Stimulated activated CD4-positive, alpha-beta T cell treated with anti-CD3 and anti-CD28 coated beads, Interleukin-15, amount 100 ng/mL, for 48 hours (primary cell): ENCODE measurements at places on chromosomes 13 and 19.

GRCh38 chr13:23639674-23640073, 69.5 kb downstream of the TNFRSF19 start:
- DNase-seq = no peak

DNA sequence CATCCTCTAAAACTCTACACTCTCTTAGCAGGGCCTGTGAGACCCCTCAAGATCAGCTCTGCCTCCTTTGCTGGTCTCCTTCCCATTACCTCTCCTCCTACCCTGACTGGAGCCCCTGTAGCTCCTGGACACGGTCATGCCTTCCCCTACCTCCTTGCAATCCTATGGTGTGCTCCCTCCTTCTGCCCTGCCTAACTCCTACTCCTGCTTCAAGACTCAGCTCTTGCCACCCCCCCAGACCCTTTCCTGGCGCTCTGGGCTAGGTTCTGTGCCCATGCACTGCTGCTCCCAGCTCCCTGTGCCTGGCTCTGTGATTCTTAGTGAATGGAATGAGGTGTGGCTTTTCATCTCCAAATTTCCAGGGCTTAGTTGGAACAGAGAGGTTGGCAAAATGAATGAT, 28.0 kb upstream of the TPTE2 start:
- no peak for DNase-seq

DNA sequence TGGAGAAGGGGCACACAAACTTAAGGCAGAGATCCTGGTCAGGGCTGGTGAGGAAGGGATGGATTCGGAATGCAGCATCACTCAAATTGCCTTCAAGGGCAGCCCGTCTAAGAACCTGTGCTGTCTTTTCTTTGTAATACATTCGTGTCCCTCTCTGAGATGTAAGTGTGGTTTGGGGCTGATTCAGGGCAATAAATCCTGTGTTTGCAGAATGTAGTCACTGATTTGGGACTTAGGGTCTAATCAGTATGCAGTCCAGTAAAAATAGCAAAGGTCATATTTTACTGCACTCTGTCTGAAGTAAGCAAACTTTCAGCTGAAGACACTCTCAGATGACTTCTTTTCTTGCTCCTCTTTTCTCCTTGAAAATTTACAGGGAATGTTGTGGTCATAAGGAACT, 93.8 kb upstream of the C1QTNF9B start:
- no peak for DNase-seq

DNA sequence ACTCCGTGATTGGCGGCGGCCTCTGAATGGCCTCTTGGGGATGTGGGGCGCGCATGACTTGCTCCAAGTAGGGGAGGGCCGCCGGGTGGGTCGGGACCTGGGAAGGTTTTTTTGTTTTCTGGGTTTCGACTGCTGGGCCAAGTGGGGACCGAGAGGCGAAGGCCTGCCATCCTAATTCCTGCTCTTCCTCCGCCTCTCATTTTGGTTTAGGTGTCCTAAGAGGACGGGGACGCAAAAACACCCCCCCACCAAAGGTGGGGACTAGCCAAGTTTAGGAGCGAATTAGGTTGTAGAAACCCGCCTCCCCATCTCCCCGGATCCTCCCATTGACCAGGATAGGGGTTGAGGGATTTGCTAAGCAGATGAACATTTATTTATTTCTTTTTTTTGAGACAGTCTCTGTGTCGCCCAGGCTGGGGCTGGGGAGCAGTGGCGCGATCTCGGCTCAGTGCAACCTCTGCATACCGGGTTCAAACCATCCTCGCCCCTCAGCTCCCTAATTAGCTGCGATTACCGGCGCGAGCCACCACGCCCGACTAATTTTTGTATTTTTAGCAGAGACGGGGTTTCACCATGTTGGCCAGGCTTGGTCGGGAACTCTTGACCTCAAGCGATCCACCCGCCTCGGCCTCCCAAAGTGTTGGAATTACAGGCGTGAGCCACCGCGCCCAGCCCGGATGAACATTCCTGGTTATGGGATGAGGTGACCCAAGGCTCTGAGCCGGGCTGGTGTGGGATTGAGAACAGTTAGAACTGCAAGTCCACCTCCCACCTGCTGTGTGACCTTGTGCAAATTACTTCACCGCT, 838 bp downstream of the PPP2R1A start:
- DNase-seq = no peak

GRCh38 chr13:29059800-29060199, 239.7 kb downstream of the MTUS2 start:
- DNase-seq = no peak

GRCh38 chr13:70297189-70297616, 189.0 kb upstream of the KLHL1 start:
- DNase-seq = no peak

DNA sequence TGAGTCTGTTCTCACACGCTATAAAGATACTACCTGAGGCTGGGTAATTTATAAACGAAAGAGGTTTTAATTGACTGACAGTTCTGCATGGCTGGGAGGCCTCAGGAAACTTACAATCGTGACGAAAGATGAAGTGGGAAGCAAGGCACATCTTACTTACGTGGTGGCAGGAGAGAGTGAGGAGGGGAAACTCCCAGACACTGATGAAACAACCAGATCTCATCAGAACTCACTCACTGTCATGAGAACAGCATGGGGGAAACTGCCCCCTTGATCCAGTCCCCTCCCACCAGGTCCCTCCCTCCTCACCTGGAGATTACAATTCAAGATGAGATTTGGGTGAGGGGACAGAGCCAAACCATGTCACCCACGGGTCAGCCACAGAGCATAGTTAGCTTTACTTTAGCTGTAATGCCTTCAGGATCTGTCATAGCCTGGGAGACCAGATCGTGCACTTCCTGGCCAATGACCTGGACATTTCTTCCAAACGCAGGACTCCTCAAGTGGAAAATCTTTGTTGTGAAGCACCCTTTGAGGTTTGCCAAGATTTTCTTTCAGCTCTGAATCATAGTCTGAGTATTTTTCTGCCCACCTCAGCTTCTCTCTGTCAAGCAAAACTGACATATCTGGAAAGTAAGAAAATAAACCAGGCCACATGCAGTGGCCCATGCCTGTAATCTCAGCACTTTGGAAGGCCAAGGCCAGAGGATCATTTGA, 25.2 kb upstream of the HIF3A start:
- DNase-seq = no peak

DNA sequence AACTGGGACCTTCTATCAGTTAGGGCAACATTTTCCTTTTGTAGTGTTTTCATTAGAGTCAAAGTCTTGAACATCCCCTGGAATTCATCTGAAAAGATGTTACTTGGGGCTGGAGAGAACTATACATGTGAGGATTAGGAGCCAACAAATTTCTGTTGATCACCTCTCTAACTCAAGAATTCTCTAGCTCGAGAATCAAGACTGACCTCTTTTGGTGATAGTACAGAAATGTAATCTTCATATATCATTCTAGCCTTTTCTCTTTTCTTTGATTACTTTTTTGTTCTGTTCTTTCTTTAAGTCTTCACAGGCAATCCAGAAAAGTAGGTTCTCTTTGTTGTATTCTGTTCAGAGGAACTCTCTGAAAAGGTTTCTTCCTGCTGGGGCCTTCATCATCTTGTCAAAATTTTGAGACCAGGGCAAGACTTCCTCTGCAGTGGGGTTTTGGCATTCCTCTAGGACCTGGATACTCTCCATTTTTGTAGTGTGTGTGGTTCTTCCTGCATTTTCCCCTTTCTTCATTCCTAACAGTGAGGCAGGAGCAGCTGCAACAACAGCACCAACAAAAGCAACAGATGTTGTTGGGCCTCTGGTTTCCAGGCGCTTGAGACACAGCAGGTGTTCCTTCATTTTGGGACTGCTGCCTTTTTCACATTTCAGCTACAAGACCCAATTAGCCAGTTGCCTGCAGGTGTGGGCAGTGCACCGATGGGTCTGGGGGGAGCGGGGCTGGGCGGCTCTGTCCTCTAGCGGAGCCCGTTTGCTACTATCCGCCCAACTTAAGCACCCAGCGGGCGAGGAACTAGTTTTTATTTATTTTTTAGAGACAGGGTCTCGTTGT, 26.2 kb downstream of the ELF1 start:
- DNase-seq = no peak

GRCh38 chr13:41263261-41263971, at the start of gene MTRF1:
TSS of gene MTRF1 (minus strand) at chr13:41263576. CDS start at chr13:41260907, 2,669 bp downstream.
- DNase-seq = peak; percentile 71

- DNase-seq = no peak
These were observed 12.7 kb upstream of the SERPINE3 start for GRCh38 chr13:51326777-51327176.

GRCh38 chr13:97506511-97506910, 72.5 kb downstream of the RAP2A start:
- DNase-seq = no peak

- DNase-seq = peak; percentile 44
These were observed 5.1 kb downstream of the EGLN2 start for GRCh38 chr19:40803857-40804782.

- no peak for DNase-seq
These were observed 6.5 kb downstream of the HIF3A start for GRCh38 chr19:46303322-46303690.

DNA sequence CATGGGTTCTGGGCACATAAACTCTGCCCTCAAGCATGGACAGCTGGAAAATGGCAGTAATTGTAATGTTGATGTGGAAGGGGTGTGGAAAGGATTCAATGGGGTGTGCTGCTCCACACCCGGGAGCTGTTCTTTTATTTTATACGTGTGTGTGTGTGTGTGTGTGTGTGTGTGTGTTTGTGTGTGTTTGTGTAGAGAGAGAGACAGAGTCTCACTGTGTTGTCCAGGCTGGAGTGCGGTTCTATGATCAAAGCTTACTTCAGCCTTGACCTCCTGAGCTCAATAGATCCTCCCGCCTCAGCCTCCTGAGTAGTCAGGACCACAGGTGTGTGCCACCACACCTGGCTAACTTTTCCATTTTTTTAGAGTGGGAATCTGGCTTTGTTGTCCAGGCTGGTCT, 2.8 kb downstream of the MRPS12 start:
- DNase-seq = no peak

DNA sequence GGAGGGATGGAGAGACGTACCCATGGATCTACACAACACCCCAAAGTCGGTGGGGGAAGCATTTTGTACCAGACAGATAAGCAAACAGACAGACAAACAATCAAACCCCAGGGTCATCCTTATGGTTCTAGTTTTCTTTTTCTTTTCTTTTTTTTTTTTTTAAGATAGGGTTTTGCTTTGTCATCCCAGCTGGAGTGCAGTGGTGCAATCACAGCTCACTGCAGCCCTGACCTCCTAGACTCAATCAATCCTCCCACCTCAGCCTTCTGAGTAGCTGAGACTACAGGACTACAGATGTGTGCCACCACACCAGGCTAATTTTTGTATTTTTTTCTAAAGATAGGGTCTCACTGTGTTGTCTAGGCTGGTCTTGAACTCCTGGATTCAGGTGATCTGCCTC, 17.9 kb upstream of the FBL start:
- no peak for DNase-seq

GRCh38 chr19:49774969-49775368, 8.2 kb downstream of the AP2A1 start:
- no peak for DNase-seq

DNA sequence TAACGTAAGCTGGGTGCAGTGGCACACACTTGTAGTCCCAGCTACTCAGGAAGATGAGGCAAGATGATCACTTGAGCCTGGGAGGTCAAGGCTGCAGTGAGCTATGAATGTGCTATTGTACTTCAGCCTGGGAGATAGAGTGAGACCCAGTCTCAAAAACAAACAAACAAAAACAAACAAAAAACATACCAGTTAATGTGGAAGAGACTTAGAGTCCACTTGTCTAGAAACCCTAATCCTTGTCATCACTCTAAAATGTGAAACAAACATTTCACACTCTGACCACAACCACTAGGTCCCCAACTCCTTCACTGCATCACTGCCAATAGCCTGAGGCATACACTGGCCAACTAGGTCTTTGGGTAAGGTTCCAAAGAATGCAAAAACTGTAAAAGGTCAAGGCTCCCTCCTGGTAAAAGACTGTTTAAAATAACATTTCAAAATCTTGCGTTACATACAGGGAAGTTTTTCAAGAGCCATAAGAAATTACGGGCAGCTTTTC, 28.6 kb upstream of the CYP2B6 start:
- DNase-seq = no peak

DNA sequence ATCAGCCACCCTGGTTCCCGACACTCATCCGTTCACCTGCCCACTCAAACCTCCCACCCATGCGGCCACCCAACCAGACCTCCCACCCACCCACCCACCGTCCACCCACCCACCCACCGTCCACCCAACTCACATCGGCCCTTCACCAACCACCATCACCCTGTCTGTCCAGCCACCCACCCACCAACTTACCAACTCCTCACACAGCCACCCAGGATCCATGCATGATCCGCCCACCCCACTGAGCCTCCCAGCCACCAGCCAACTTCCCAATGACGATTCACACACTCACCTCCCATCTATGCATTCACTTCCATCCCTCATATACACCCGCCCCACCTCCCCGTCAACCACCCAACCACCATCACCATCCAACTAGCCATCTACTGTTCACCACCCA, 4.3 kb downstream of the JOSD2 start:
- no peak for DNase-seq

DNA sequence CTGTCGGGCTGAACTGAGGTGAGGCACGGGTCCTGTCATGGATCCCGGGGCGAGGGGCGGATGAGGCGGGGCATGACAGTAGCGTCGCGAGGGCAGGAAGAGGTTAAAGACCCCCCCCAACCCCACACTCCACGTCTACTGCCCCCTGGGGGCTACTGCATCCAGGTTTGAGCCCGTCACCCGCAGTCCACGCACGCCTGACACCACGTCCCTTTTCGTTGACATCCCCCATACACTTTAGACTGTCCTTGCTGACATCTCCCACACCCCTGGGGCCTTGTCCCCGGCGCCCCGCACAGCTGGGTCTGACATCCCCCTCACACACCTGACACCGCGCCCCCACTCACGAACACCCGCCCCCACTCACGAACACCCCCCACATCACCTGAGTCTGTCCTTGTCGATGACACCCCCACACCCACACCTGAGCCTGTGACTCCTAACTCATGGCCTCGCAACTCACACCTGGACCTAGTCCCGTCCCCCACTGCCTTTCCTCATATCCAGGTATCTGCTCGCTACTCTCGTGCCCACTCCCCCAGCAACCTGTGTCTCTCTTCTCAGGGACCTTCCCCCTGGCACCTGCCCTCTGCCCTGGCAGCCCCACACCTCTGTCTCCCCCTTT, 416 bp downstream of the SLC25A42 start:
- no peak for DNase-seq

DNA sequence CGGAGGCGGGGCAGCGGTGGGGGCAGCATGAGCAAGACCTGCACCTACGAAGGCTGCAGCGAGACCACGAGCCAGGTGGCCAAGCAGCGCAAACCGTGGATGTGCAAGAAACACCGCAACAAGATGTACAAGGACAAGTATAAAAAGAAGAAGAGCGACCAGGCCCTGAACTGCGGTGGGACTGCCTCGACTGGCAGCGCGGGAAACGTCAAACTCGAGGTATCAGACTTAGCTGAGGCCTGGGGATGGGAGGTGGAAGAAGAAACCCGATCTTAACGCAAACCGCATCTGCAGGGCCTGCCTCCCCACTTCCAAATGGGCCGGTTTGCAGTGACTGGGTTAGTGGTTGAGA, 693 bp downstream of the RFXAP start:
- DNase-seq = peak; percentile 6

DNA sequence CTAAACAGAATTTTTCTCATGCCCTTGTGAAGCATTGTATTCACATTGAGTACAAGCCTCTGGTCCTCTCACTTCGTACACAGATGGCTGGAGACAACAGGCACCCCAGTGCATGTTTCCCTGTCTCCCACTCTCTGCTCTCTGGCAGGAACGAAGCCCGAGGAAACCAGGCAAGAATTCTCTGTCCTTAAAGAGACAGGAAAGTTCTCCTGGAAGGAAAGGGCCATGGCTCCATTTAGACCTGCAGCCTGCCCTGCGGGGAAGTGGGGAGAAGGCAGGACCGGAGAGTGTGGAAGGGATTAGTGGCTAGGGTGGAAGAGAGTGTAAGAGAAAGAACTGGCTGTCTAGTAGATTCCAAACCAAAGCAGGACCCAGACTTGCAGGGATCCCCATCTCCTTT, 15.5 kb upstream of the AMER2 start:
- DNase-seq = no peak
